ENCODE measurements at places on chromosomes 12 and 14.

DNA sequence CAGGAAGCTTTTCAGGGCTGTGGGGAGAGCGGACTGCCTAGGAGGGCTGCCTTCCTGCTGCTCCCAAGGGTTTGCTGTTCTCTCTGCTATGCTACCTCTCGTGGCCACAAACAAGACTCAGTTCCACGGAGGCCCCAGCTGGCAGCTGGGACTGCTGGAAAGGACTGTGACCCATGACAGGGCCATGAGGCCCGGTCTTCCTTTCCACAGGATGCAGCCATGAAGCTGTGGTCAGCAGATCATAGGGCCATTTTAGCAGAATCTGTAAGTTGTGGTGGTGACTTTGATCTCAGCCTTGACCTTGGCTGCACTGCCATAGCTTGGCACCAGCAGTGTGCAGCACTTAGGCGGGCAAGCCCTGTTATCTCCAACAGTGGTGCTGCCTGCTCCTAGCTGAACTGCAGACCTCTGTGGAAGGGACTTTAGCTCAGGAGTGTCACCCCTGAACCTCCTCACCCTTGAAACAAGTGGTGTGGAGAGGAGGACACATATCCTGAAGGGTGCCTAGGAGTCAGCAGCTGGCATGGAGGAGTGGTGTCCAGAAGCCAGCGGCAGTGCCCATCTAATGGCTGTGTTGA is 12.3 kb downstream of the KRT80 start:
- no peak for DNase-seq
- H3K4me3 ChIP-seq = no peak overlapping the region
- no peaks in the 10 kb centered on the region for H3K36me3 ChIP-seq
- H3K27me3 ChIP-seq = peaks cover 43% of the 10 kb centered on the region
- 0 out of 2 replicates have a peak, but pooled peaks cover 3% of the 10 kb centered on the region for H3K4me1 ChIP-seq
- H3K27ac ChIP-seq = no peak overlapping the region

- H3K4me3 ChIP-seq = peak overlapping the region; percentile 54
- DNase-seq = peak; percentile 38
- H3K27me3 ChIP-seq = peaks cover 95% of the 10 kb centered on the region
- H3K27ac ChIP-seq = no peak overlapping the region
- no peaks in the 10 kb centered on the region for H3K36me3 ChIP-seq
- H3K4me1 ChIP-seq = no peaks in the 10 kb centered on the region
Measured at GRCh38 chr12:52691076-52691840, 11.1 kb upstream of the KRT1 start.

DNA sequence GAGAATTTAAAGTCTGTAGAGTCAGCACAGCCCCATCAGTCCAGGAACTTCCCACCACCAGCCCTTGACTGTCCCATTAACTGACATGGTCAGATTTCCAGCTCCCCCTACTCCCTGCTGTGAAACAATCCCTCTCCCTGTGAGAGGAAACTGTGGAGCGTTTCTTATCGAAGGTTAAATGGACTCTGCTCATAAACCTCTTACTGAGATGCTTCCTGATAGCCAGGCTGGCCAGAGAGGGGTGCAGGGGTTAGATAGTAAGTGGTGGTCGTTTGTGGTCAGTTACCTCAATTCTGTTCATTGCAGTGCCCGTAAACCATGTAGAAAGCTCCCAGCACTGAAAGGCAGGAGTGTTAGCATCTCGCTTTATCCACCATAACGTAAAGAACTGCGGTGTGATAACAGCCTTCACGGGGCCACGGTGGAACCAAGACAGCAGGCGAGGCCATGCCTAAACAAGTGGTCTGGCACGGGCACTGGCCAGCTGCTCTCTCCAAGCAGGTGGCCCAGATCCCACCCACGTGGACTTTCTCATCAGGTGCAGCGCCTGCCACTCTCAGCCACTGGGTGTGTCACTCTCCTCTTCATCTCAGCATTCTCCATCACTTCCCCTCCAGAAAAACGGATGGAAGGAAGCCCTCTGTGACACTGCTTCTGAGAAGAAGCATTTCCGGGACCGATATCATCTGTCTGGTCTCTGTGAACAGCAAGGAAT is 102.2 kb downstream of the FBXL14 start:
- no peak overlapping the region for H3K27ac ChIP-seq
- no peaks in the 10 kb centered on the region for H3K27me3 ChIP-seq
- no peak for DNase-seq
- H3K4me3 ChIP-seq = no peak overlapping the region

DNA sequence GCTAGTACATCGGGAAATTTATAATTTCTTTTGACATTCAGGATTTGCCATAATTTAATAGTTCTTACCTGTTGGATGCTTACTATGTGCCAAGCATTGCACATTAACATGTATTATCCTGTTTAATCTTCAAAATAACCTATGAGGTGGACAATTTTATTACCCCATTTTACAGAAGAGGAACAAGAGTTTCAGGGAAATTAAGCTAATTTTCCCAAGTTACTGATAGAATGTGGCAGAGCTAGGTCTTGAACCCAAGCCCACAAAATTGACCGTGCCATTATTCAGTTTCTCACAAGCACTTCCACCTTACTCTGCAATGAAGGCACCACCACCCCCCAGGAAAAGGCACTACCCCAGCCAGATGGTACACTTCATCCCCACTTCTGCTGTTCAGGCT is 161.1 kb upstream of the PLEKHG7 start:
- H3K27me3 ChIP-seq = no peaks in the 10 kb centered on the region
- H3K36me3 ChIP-seq = no peaks in the 10 kb centered on the region

DNA sequence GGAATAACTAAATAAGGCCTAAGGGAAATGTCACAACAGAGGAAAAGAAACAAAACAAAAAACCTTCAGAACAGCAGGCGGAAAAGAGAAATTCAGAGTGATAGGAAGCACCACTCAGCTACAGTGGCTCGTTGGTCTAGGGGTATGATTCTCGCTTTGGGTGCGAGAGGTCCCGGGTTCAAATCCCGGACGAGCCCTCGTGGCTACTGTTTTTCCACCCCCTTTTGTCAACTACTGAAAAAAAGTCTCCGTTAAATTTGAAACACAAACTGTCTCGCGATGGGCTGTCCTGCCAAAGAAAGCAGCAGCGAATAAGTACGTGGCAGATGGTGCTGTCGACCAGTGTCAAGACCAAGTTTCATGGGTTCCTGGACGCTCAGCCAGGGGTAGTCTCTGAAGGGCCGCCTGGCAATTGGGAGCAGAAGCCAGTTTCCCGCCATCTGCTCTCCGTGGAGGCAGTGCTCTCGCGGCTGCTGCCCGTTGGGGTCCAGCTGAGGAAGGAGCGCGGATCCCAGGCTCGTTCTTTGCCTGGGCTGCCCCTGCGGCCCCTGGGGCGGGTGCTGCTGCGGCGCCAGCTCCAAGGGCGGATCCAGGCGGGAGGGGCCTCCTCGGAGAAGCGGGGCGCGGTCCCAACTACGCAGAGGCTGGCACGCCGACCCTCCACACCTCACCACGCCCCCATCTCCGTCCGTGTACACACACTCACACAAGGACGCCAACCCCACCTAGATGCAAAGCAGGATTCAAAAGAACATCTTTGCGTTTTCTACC is at the start of gene RNASE4:
Gene RNASE4, plus strand, starts transcription at position 670 of the 771 bp plus-strand sequence. CDS start 14,812 bp downstream, outside the sequence.
- peak within 1 kb of the TSS; percentile 99 for H3K27ac ChIP-seq
- no peaks in the 10 kb centered on the region for H3K27me3 ChIP-seq
- H3K4me3 ChIP-seq = peak within 1 kb of the TSS; percentile 77
- DNase-seq = peak; percentile 68

- H3K4me1 ChIP-seq = no peaks in the 10 kb centered on the region
- no peak overlapping the region for H3K27ac ChIP-seq
- no peaks in the 10 kb centered on the region for H3K27me3 ChIP-seq
- no peak for DNase-seq
Measured at GRCh38 chr12:21165048-21165447, 34.1 kb downstream of the SLCO1B1 start.

DNA sequence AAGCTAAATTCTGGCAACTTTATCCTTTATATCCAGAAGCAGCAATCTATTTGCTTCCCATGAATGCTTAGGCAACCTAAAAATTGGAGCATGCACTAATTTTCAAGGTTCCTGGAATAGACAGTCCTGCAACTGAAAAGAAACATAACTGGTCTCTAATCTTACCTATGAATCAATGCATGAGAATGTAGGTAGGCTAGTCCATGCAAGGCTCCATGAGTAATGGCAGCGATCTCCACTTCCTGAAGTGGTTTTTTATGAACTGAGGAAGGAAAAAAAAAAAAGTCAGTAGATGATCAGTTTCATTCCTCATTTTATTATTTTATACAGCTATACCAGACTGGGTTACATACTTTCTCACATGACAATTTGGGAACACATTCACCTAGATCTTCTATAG is 102.0 kb downstream of the PEBP1 start:
- H3K4me3 ChIP-seq = no peak overlapping the region
- H3K36me3 ChIP-seq = no peaks in the 10 kb centered on the region
- H3K4me1 ChIP-seq = no peaks in the 10 kb centered on the region
- no peak overlapping the region for H3K27ac ChIP-seq

GRCh38 chr14:50231475-50232275 is at the start of gene SOS2:
TSS of gene SOS2 (minus strand) at chr14:50231578. CDS start at chr14:50231283, 295 bp downstream.
- no peaks in the 10 kb centered on the region for H3K36me3 ChIP-seq
- H3K4me1 ChIP-seq = peaks cover 6% of the 10 kb centered on the region
- peak within 1 kb of the TSS; percentile 54 for H3K27ac ChIP-seq
- no peaks in the 10 kb centered on the region for H3K27me3 ChIP-seq
- DNase-seq = peak; percentile 68
- peak within 1 kb of the TSS; percentile 74 for H3K4me3 ChIP-seq

Measured in MM.1S (cell line).